Upper lobe of left lung (tissue), 6 donors: ENCODE measurements at places on chromosomes 13 and 19. TPM values are rescaled to one million over a fixed set of nuclear protein-coding genes. Genes with fewer than 3 reads are reported as not detected.

DNA sequence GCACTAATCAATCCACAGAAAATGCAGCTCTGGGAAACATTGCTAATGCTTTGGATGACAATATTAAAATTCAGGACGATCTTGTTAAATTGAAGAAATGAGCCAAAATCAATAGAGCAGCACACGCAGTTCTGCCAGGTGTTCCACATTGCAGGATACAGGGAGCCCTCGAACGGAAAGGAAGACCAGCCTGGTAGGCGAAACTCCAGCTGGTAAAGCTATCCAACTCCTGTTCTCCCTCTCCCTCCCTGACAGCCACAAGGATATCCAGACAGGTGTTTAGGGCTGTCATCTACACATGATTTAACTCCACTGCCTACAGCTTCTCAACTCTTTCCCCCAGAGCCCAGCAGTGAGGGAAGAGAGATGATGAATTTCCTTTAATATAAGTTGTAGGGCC, 67.7 kb downstream of the EPSTI1 start:
- H3K4me1 ChIP-seq, result no peaks in the 10 kb centered on the region
- H3K36me3 ChIP-seq, result no peaks in the 10 kb centered on the region
- H3K27ac ChIP-seq, result no peak overlapping the region
- no peak for DNase-seq

Gene MCEMP1
- total RNA-seq, result 160 TPM

Gene RUBCNL
- 4.8 TPM for total RNA-seq

Gene CCDC169
- total RNA-seq, result 0.26 TPM

DNA sequence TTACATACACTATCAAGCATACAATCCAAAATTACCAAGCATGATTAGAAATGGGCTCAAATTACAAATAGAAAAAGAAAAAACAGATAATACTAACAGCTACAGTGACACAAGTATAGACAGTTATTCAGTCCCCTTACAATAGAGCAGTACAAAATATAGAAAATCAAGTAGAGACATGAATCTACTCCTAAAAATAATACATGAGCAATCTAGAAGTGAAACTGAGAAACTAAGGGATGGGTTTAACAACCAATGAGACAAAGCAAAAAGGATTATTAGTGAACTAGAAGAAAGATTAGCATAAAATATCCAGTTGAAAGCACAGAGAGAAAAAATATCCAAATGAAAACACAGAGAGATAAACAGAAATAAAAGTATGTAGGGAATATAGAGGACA, 426.7 kb downstream of the TBC1D4 start:
- H3K27me3 ChIP-seq, result no peaks in the 10 kb centered on the region
- H3K4me1 ChIP-seq, result no peaks in the 10 kb centered on the region
- DNase-seq, result no peak
- no peak overlapping the region for H3K27ac ChIP-seq
- H3K36me3 ChIP-seq, result no peaks in the 10 kb centered on the region

Gene CLEC17A
- not detected for total RNA-seq

Gene PSG7
- not detected for total RNA-seq

Gene FARP1
- 88.2 TPM for total RNA-seq

Gene KCNN4
- total RNA-seq, result 43.0 TPM

DNA sequence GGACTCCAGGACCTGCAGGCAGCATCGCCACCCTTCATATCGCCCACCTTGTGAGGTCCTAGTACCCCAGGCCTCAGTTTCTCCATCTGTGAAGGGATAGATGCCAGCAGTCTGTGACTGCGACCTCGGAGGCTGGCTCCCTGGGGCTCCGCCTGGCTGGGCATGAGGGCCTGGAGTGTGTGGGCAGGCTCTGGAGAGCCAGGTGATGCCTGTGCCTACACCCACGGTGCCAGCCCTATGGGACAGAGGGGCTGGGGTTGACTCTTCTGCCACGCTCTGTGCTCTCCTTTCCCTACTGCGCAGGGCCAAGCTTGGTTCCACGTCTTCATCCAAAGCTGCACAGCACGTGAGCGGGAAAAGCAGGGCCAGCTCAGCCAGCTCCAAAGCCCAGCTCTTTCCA, 26.0 kb upstream of the NFIC start:
- no peaks in the 10 kb centered on the region for H3K27me3 ChIP-seq
- H3K27ac ChIP-seq, result no peak overlapping the region
- peaks cover 57% of the 10 kb centered on the region for H3K4me1 ChIP-seq
- H3K36me3 ChIP-seq, result no peaks in the 10 kb centered on the region
- no peak for DNase-seq
- H3K4me3 ChIP-seq, result no peak overlapping the region

DNA sequence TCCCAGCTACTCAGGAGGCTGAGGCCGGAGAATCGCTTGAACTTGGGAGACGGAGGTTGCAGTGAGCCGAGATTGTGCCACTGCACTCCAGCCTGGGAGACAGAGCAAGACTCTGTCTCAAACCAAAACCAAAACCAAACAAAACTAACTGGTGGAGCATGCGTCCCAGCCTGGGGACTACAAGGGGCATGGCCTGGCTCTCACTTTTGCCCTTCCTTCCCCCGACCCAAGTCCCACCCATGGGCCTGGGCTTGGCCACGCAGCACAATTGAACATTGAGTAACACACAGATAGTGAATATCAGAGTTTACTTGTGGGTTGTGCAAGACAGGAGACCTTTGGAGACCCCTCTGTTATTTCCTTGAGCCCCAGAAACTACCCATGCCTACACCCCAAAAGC, 13.2 kb downstream of the TMEM221 start:
- no peaks in the 10 kb centered on the region for H3K4me1 ChIP-seq
- no peaks in the 10 kb centered on the region for H3K36me3 ChIP-seq
- no peaks in the 10 kb centered on the region for H3K27me3 ChIP-seq

GRCh38 chr13:40388617-40389016, 277.8 kb downstream of the FOXO1 start:
- DNase-seq, result peak; percentile 57
- H3K4me1 ChIP-seq, result no peaks in the 10 kb centered on the region
- no peaks in the 10 kb centered on the region for H3K27me3 ChIP-seq

DNA sequence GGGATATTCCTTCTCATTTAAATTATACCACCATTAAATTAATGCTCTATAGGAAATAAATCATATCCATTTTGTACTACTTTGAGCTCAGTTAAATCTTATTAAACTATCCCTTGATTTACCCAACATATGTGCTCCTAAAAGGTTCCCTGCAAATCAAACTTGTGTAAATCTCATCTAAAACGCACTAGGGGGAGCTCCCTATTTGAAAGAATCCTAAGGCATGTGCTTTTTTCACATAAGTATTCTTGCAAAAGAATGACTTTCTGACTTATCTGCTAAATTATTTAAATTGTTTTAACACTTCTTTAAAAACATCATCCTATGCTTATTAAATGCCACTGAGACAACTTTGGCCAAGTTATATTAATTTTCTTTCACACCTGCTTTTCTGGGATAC, 7.9 kb downstream of the INTS6 start:
- DNase-seq, result no peak
- H3K4me1 ChIP-seq, result peaks cover 11% of the 10 kb centered on the region
- H3K36me3 ChIP-seq, result no peaks in the 10 kb centered on the region
- H3K27me3 ChIP-seq, result no peaks in the 10 kb centered on the region
- no peak overlapping the region for H3K27ac ChIP-seq

GRCh38 chr19:2333027-2333806, 4.7 kb downstream of the SPPL2B start:
- peaks cover 5% of the 10 kb centered on the region for H3K36me3 ChIP-seq
- no peak overlapping the region for H3K4me3 ChIP-seq
- H3K27ac ChIP-seq, result no peak overlapping the region
- no peaks in the 10 kb centered on the region for H3K27me3 ChIP-seq
- DNase-seq, result peak; percentile 73

DNA sequence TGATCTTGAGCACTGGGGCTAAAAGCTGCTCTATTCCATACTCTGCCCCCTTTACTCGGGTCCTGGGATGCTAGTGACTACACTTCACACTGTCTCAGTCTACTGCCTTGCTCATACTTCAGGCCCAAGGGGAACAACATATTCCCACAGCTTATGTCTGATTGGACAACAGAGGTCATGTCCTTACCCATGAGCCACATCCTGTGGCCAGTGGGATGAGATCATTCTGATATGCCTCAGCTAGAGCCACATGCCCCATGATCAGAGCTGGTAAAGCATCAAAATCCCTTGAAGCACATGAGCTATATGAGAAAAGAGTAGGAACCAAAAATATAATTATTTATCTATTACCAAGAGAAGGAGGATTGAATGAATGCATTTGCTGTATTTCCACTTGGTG, 290.1 kb upstream of the TSHZ3 start:
- no peaks in the 10 kb centered on the region for H3K36me3 ChIP-seq
- no peak for DNase-seq
- no peaks in the 10 kb centered on the region for H3K4me1 ChIP-seq
- no peaks in the 10 kb centered on the region for H3K27me3 ChIP-seq
- H3K4me3 ChIP-seq, result no peak overlapping the region

- no peaks in the 10 kb centered on the region for H3K36me3 ChIP-seq
- no peak for DNase-seq
These were observed 63.7 kb upstream of the TPM4 start for GRCh38 chr19:16012552-16012951.

DNA sequence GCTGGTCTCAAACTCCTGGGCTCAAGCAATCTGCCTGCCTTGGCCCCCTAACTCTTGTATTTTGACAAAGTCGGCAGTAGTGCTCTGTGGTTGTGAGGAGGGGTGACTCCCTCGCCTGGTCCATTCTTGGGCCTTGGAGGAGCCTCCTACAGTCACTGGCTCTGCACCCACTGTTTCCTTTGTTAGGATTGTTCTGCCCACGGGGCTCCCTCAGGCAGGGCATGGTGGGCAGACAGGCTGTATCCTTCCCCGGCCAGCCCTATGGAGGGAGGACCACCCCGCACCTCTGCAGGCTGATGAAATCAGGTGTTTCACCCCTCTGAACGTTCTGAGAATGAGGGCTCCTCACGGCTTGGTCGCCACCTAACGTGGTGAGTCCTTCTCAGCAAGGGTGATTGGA, 9.2 kb downstream of the FCAR start:
- DNase-seq, result no peak
- peaks cover 4% of the 10 kb centered on the region for H3K36me3 ChIP-seq
- no peak overlapping the region for H3K27ac ChIP-seq
- no peaks in the 10 kb centered on the region for H3K4me1 ChIP-seq
- H3K27me3 ChIP-seq, result no peaks in the 10 kb centered on the region

GRCh38 chr19:30593975-30594745, 222.0 kb downstream of the ZNF536 start:
- H3K4me1 ChIP-seq, result no peaks in the 10 kb centered on the region
- H3K27me3 ChIP-seq, result no peaks in the 10 kb centered on the region
- H3K27ac ChIP-seq, result no peak overlapping the region

- no peaks in the 10 kb centered on the region for H3K4me1 ChIP-seq
- DNase-seq, result no peak
- H3K36me3 ChIP-seq, result no peaks in the 10 kb centered on the region
- no peak overlapping the region for H3K27ac ChIP-seq
- H3K27me3 ChIP-seq, result no peaks in the 10 kb centered on the region
- no peak overlapping the region for H3K4me3 ChIP-seq
These were observed 536.7 kb downstream of the SLITRK6 start for GRCh38 chr13:85262499-85262898.

DNA sequence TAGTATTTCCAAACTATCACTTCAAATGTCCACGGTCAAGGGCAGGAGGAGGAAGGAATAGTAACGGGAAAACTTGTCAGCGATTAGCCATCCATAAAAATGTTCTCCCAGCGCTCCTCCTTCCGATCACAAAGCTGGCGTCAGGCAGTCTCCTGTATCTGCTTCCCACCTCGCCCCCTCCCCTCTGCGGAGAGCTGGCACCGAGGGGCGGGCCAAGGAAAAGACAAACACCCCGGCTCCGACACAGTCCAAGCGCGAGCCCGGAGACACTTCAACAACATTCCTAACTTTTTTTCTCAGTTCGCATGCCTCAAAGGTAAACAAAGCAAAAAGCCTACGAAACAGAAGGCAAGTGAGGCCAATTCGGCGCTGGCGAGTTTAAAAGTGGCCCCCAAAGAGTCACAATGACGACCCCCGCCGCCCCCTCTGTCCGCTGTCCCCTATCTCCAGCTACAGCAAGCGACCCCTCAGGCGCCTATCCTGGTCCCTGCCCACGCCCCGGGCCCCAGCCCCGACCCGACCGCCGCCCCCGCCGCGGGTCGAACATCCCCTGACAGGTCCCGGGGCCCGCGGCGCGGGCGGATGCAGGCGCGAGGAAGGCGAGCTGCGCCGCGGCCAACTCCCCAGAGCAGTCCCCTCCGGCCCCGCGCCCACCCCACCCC, 736 bp downstream of the SMAD9 start:
- peak overlapping the region; percentile 72 for H3K4me3 ChIP-seq
- peak; percentile 88 for DNase-seq
- no peaks in the 10 kb centered on the region for H3K27me3 ChIP-seq
- H3K36me3 ChIP-seq, result no peaks in the 10 kb centered on the region
- H3K27ac ChIP-seq, result peak overlapping the region; percentile 84

GRCh38 chr19:17334414-17335409, at the start of gene ANO8:
TSS of gene ANO8 (minus strand) at chr19:17334855. CDS start at chr19:17334670, 185 bp downstream.
- peak within 1 kb of the TSS; percentile 91 for H3K4me3 ChIP-seq
- H3K27ac ChIP-seq, result peak within 1 kb of the TSS; percentile 69
- no peaks in the 10 kb centered on the region for H3K36me3 ChIP-seq
- no peaks in the 10 kb centered on the region for H3K27me3 ChIP-seq

Gene CCDC9
- 18.2 TPM for total RNA-seq

Gene PSG1
- not detected for total RNA-seq

- peaks cover 31% of the 10 kb centered on the region for H3K4me1 ChIP-seq
- H3K36me3 ChIP-seq, result no peaks in the 10 kb centered on the region
- peak overlapping the region; percentile 87 for H3K4me3 ChIP-seq
- no peaks in the 10 kb centered on the region for H3K27me3 ChIP-seq
- peak overlapping the region; percentile 94 for H3K27ac ChIP-seq
These were observed 306 bp downstream of the SUGT1 start for GRCh38 chr13:52652980-52653303.

DNA sequence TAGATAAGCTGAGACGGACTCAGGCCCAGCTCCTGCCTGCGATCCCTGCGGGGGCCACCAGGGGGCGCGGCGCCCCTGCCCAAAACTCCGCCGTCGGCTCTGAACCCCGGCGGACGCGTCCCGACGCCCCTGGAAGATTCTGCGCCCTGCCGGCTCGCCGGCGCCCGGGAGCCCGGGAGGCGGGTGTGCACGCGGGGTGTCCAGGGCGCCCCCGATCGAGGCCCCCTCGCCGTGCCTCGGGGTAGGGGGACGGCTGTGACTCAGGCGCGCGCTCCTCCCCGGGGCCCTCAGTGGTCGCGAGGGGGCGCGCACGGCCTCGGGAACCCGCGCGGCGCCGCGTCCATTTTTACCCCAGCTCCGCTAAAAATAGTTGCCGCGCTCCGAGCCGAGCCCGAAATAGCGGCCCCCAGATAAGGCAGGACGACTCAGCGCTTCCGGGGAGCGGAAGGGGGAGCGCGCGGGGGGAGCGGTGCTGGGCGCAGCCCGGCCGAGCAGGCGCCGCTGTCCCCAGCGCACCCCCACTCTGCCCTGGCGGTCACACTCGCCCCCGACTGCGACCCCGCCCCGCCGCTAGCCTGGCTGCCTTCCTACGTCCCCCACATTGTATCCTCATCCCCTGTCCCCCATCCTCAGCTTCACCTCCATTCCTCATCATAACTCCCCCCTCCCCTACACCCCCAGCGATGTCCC, 16.0 kb upstream of the ERCC1 start:
- peak overlapping the region; percentile 59 for H3K4me3 ChIP-seq
- no peaks in the 10 kb centered on the region for H3K36me3 ChIP-seq
